ENCODE measurements at places on chromosomes 1 and 21. TPM values are rescaled to one million over a fixed set of nuclear protein-coding genes. Genes with fewer than 3 reads are reported as not detected.

DIRAS3 gene
- 1.8 TPM for polyA plus RNA-seq

GRCh38 chr1:193368302-193368701 is 181.9 kb upstream of the B3GALT2 start:
- H3K4me3 ChIP-seq = no peak overlapping the region
- no peaks in the 10 kb centered on the region for H3K4me1 ChIP-seq
- no peaks in the 10 kb centered on the region for H3K36me3 ChIP-seq
- peak; percentile 18 for DNase-seq
- H3K27me3 ChIP-seq = no peaks in the 10 kb centered on the region

GRCh38 chr1:58065520-58065919 is 481.0 kb downstream of the OMA1 start:
- H3K4me3 ChIP-seq = no peak overlapping the region
- no peaks in the 10 kb centered on the region for H3K4me1 ChIP-seq
- no peaks in the 10 kb centered on the region for H3K36me3 ChIP-seq
- H3K27me3 ChIP-seq = peaks cover under 1% of the 10 kb centered on the region
- H3K27ac ChIP-seq = no peak overlapping the region

- H3K4me1 ChIP-seq = peaks cover 4% of the 10 kb centered on the region
- H3K27ac ChIP-seq = no peak overlapping the region
- no peak for DNase-seq
- no peaks in the 10 kb centered on the region for H3K36me3 ChIP-seq
- H3K4me3 ChIP-seq = no peak overlapping the region
- no peaks in the 10 kb centered on the region for H3K27me3 ChIP-seq
Measured at GRCh38 chr1:31299365-31299764, 2.5 kb downstream of the ZCCHC17 start.

DNA sequence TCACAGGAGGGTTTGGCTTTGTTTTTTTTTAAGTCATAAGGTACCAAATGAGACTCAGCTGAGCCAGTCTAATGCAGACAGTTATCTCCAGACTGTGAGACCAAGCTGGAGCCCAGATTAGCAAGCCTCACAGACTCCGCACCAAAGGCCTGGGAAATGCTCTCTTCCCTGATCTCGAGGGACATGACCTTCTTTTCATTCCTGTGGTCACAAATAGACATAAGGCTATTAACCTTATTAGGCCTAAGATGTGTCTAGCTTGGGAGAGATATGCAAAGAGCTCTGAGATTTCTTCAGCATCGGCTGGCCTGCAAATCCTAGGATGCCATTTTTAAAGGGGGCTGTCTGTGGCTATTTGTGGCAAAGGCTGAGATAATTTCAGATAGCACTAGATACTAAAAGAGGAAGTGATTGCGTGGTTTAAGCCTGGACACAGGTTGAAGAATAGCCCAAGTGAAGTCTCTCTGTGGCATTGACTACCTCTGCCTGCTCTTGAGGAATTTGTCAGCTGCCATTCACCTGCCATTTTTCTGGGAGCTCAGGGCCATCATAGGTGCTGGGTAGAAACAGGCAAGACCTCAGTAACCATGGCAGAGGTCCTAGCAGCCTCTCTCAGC is 301.3 kb downstream of the SIPA1L2 start:
- no peaks in the 10 kb centered on the region for H3K27me3 ChIP-seq
- no peaks in the 10 kb centered on the region for H3K4me1 ChIP-seq
- H3K4me3 ChIP-seq = no peak overlapping the region

- H3K27ac ChIP-seq = no peak overlapping the region
- H3K36me3 ChIP-seq = peaks cover 4% of the 10 kb centered on the region
- DNase-seq = no peak
- H3K4me1 ChIP-seq = peaks cover 2% of the 10 kb centered on the region
- H3K4me3 ChIP-seq = no peak overlapping the region
Measured at GRCh38 chr1:15428815-15429435, 9.3 kb upstream of the CTRC start.

DNA sequence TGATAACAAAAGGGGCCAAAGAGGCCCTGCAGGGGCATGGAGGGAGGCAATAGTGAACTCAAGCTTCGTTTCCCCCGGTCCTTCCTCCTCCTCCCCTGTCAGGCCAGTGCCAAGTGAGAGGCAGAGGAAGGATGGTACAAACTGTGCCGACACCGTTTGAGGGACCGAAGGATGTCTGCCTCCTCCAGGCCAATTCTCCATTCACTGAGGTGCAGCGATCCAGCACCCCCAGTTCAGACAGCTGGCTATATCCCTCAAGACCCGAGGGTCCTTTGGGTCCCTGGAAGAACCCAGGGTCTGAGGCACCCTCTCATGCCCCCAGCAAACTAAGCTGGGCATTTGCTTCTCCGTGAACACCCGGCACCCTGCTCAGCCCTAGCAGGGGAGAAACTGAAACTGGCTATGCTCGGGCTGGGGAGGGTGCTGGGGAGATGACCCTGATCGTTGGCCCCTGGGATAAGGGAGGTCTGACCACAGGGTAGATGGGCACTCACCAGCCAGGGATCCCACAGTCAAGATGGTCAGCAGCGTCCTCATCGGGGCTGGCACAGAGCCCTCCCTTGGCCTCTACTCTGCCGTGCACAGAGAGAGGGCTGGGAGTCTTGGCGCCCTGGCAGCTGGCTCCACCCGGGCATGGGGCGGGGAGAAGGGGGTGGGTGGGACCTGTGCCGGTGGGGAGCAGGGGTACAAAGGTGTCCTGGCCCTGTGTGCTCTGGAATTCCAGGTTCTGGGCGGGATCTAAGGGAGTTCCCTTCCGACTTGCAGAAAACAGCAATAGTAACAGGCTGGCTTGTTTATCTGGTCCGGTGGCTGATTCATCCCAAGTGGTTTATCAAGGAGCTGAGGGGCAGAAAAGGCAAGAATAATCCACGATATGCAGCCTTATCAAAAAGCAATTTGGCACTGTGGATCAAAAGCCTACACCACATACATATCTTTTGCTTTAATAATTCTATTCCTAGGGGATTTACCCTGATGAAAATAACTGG is at the start of gene IL22RA1:
Gene IL22RA1, minus strand, starts transcription at position 595 of the 989 bp plus-strand sequence. Its CDS starts 58 bp downstream, at position 537.
- no peak within 1 kb of the TSS for H3K4me3 ChIP-seq
- H3K27ac ChIP-seq = peak within 1 kb of the TSS; percentile 75
- DNase-seq = peak; percentile 98
- no peaks in the 10 kb centered on the region for H3K27me3 ChIP-seq
- H3K36me3 ChIP-seq = peaks cover 3% of the 10 kb centered on the region
